ENCODE measurements at places on chromosomes 2 and 18.
A peak's percentile ranks its signal among the peaks of the same experiment; 100 is the strongest.

- no peak for DNase-seq
Observed at GRCh38 chr2:64101141-64101591, 43.1 kb downstream of the PELI1 start.

DNA sequence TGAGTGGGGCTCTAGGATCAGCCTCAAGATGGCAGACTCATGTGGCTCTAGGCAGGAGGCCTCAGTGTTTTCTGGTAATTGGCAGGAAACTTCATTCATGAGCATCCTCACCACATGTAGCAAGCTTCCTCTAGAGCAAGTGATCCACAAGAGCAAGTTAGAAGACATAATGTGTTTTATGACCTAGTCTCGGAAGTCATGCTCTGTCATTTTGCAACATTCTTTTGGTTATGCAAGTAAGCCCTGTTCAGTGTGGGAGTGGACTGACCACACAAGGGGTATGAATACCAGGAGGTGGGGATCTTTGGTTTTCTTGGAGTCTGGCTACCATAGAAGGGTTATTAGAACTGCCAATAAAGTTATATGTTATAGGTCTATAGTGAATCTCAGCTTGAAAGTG lies 66.8 kb upstream of the STK39 start:
- DNase-seq: no peak

GRCh38 chr2:228611171-228611570 lies 429.7 kb upstream of the SPHKAP start:
- no peak for DNase-seq

- DNase-seq: no peak
Observed at GRCh38 chr2:58304843-58305242, 63.7 kb upstream of the FANCL start.

DNA sequence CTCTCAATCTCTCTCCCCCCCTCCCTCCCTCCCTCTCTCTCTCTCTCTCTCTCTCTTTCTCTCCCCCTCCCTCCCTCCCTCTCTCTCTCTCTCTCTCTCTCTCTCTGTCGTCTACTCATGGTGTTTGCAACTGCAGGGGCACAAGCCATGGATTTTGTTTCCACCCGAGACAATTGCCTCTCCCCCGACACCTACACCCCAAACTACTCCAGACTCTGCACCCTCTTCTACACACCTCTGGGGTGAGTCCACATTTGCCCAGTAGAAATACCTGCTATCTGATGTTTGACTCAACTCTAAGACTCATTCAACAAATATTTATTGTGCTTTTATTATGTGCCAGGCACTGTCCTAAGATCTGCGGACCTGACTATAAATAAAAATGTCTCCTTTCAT lies 93.7 kb downstream of the TMEM17 start:
- DNase-seq: no peak

DNA sequence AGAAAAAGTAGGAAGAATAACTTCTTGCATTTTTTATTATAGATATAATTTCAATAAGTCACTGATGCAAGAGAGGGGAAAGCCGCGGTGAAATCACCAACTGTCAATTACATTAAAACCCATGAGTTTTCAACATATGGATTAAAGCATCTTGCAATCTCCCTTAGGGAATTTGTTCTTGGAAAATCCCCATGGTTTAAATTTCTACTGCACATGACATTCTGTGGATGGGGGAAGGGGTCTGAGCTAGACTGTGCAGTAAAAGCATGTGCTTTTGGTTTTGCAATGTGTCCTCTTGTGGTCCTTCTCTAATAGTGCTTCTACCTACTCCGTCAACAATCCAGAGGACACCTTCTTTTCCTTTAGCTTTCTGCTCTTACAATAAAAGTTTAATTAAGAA lies 894.0 kb downstream of the DCDC2C start:
- no peak for DNase-seq

DNA sequence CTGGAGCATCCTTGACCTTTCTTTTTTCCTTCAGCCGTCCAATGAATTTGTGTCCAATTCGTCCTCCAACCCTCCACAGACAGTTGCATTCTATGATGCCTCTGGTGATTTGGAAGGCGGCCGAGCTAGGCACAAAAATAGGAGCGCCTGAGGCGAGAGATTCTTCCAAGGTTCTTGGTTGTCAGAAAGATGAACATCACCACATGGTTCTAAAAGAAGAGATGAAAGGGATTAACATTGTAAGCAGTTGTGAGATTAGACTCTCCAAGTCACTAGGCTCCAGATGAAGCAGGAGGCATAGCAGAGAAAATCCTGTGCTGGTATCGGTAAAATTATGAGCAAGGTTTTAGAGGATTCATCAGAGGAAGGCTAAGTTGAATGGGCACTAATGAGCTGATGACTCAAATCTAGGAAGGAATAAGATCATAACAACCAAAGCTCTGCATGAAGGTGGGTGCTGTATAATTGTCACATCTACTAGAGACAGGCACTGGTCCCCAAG lies 75.4 kb upstream of the MAP4K3 start:
- DNase-seq: no peak

GRCh38 chr2:15734674-15735483 lies 143.2 kb downstream of the DDX1 start:
- DNase-seq: no peak

- no peak for DNase-seq
Observed at GRCh38 chr2:9907402-9907801, 44.1 kb upstream of the GRHL1 start.

GRCh38 chr2:193267496-193268002 lies 1072.8 kb upstream of the TMEFF2 start:
- no peak for DNase-seq

GRCh38 chr2:23361152-23361551 lies 23.8 kb upstream of the KLHL29 start:
- no peak for DNase-seq

- no peak for DNase-seq
Observed at GRCh38 chr2:9152975-9153642, 53.5 kb upstream of the ASAP2 start.

DNA sequence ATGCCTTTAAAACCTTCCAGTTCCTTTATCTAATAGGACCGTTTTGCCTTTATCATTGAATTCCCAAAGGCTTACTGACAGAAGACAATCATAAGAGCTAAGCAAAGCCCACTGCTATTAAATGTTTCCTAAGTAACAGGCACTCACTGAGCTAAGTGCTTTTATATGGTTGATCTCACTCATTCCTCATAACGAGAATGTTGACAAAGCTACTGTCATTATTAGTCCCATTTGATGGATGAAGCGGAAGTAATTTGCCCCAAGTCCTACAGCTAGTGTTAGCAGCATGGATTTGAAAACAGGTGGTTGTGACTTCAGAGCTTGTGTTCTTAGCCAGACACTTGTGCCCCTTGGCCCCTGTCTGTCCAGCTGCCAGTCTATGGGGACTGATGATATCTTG lies 134.8 kb upstream of the SERPINE2 start:
- DNase-seq: no peak

DNA sequence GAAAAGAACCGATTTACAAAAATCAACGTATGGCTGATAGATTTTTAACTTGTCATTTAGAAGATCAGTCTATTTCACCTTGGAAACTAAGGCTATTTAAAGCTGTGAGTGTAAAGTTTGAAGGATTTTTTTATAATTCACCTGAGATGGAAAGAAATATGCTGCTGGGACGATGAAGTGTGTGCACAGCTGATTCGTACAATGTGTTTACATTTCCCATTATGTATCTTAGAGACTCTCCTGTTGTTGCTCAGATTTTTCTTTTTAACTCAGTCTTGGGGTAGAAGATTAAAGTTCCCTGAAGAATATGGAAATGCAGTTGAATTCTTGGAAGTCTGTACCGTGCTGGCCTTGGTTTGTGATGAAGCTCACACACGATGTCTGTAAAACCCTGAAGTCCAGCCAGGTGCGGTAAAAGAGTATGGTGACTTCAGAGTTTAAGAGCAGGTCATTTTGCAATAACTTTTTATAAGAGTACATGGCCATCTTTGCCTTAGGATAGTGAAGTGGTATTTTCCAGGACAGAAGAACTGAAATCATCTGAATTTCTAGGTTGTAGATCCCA lies 250.1 kb downstream of the PRKCE start:
- no peak for DNase-seq

- DNase-seq: no peak
Observed at GRCh38 chr2:88003074-88003755, 13.1 kb downstream of the RNU2-63P start.

GRCh38 chr2:191064590-191064989 lies 50.6 kb upstream of the STAT1 start:
- no peak for DNase-seq

DNA sequence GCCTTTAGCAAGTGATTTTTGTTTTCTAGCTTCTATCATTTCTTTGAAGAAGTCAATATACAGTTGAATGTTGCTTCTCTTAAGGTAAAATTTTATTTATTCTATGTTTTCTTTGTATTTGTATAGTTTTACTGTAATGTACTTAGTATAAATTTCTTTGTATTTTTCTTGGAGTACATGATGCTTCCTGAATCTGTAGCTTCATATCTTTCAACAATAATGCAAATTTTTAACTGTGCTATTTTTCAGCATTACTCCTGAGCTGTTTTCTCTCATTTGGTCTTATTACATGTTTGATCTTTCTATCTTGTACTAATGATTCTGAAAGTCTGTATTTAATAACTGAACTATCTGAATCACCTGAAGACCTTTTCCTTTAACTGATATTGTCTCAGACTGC lies 253.9 kb upstream of the NXPH2 start:
- no peak for DNase-seq

GRCh38 chr2:62870966-62871365 lies 165.5 kb downstream of the EHBP1 start:
- no peak for DNase-seq

DNA sequence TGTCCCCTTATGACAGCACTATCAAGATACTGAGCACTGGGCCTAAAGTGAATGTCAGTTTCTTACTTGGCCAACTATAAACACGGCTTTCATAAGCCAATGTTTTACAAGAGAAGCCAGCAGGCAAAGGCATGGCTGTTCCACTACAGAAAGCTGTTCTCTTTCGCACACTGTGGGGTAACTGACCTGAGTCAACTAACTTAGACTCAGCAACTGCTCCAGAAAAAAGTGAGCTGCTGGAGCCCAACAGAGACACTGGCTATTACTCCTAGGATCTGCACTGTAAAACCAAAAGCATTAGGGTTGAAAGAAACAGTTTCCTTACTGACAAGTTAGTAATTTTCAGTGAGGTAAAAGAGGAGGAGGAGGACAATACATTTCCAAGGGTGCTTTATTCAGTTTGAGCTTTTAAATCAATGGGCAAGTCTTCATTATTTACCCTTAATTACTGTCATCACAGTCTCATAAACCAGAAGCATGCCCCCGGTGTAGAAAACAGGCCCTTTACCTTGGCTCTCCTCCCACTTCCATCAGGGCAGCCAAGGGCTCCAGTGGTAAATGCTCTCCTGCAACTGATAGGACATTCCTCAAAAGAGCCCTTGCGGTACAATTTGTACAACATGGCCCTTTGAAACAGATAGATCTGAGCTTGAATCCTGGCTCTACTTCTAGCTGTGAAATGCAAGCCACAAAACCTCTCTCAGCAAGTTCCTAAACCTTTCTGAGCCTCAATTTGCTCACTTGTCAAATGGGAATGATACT lies 275.7 kb downstream of the PDE11A start:
- no peak for DNase-seq

DNA sequence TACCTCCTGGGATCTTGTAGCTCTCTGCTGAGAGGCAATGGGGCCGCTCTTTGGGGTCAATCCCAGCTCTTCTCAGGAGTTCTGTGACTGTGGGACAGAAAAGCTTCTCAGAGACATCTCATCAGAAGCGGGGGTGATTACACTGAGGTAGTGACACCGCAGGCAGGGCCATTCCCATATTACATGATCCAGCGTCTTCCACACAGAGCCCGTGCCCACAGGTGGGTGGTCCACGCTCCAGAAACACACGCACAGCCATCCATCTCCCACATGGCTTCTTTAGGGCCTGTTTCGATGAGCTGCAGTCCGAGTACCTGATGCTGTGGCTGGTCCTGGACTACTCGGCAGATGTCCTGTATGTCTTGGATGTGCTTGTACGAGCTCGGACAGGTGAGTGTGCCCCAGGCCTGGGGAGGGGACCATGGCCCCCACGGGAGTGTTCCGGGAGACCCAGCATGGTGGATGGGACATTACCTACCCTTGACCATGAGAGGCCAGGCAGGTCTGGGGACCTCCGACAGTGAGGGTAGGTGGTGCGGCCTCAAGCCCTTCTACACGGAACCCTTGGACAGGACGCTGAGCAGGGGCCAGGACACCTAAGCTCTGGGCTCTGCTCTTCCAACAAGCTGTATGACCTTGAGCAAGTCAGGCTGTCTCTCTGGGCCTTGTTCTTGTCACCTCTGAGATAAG lies 45.5 kb downstream of the CNGA3 start:
- DNase-seq: no peak

GRCh38 chr2:191051825-191052778 lies 38.1 kb upstream of the STAT1 start:
- DNase-seq: peak; percentile 77

GRCh38 chr2:237209885-237210284 lies 124.2 kb downstream of the COPS8 start:
- no peak for DNase-seq

DNA sequence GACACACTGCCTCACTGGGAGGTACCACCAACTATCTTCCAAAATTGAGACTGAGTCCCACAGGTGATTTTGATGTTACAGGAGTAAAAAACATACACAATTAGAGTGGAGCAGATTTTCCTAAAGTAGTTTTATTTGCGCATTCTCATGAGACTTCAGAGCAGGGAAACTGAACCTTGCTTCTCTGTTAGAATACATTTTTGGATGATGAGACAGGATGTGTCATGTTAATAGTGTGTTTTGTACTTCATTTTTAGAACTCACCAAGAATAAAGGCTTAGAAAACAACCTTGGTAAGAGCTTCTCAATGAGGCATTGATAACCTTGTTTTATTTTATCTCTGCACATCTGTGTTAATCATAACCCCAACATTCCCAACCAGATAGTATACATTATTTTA lies 310.2 kb upstream of the GALNT5 start:
- no peak for DNase-seq

- peak; percentile 45 for DNase-seq
Observed at GRCh38 chr2:218406949-218407618, 7.4 kb downstream of the CTDSP1 start.

DNA sequence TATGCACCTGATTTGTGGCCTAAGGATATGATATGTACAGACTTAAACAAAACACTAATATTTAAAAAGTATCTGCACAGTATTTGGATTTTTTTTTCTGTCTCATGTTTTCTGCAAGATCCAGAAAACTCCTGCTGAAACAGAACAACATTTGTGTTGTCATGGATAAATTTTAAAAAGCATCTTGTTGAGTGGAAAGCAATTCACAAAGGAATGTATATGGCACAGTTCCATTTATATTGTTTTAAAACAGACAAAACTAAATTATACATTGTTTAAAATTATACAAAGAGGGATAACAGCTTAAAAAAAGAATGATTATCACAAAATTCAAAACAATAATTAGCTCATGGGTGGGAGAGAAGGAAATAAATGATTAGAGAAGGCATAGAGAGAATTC lies 193.5 kb downstream of the PPP1R1C start:
- DNase-seq: no peak
